ENCODE measurements at places on chromosomes 2 and 18.
A peak's percentile ranks its signal among the peaks of the same experiment; 100 is the strongest.

GRCh38 chr2:146239392-146240135 lies 1605.3 kb upstream of the ACVR2A start:
- no peak for DNase-seq

GRCh38 chr2:19775315-19775714 lies 126.5 kb downstream of the TTC32 start:
- no peak for DNase-seq

DNA sequence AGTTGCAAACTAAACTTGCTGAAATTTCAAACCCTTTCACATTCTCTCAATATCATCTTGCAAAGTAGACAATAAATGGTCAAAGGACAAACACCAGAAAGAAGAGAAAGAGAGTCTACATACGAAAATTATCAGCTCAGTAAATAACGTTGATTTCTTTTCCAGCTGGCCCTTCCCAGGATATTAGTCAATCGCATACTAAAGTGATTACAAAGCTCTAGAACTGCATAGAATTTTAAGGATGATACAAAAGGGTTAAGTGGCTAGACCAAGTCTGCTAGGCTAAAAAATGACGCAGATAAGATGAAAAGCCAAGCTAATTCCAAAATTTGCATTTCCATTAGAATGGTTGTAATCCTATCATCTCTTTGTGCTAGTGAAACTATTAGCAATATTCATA lies 405.7 kb downstream of the FBXO15 start:
- no peak for DNase-seq

DNA sequence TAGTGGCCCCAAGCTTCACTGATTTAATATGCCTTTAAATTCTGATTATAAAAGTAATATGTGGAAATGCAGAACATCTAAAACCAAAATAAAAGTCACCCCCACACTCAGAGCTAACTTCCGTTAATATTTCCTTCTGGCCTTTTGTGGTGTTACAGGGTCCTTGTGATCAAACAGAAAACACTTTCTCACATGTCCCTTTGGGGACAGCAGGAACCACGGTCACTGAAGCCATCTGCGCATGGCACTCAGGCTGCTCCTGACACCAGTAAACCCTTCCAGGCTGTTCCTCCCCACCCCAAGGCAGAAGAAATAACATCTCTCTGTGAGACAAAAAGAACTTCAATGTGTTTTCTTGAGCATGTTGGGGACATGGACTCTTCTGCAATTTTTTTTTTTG lies 25.1 kb upstream of the GPR17 start:
- no peak for DNase-seq

GRCh38 chr2:26189123-26189522 lies 16.2 kb downstream of the GAREM2 start:
- DNase-seq = no peak

DNA sequence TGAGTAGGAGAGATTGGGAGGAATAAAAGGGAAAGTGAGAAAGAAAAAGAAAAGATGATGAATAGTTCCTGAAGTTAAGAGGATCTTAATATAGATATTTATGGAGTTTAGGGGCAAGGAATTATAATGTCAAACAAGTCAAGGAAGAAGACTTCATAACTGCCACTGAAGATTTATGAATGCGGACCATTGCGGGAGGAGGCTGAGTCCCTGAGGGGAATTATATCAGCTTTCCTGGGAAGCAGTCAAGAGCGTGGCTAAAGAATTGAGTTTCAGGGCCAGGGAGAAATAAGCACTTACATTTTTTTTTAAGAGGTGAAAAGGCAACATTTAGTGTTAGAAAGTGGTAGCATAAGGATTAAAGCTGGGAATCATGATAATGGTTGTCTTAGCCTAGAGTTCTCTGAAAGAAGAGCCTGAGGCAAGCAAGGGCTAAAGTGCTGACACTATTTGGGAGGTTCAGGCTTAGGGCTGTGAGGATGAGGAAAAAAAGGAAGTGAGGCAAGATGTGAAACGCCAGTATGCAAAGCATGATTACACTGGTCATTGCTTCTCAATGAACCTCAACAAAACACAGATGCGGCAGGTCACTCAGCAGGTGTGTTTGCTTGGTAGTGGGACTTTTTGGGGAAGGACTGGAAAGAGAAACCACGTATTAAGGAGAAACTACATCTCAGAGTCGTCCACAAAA lies 217.1 kb downstream of the SLC4A3 start:
- DNase-seq = no peak

DNA sequence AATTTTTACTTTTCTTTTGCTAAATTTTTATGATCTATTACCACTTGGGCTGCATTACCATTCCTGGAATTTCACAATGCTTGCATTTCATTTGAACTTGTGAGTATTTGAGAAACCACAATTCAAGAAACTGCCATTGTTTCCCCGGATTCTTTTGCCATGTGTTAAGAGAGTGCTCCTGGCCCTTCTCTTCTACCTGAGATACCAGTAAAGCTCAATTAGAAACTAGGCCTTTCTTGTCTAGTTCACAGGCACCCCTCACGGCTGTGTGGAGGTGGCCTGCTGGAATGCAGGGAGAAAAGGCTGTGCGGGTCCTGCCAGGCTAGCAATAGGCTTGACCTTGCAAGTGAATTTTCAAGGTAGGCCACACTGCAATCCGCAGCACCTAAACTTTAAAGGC lies 40.8 kb downstream of the ZEB2 start:
- no peak for DNase-seq

DNA sequence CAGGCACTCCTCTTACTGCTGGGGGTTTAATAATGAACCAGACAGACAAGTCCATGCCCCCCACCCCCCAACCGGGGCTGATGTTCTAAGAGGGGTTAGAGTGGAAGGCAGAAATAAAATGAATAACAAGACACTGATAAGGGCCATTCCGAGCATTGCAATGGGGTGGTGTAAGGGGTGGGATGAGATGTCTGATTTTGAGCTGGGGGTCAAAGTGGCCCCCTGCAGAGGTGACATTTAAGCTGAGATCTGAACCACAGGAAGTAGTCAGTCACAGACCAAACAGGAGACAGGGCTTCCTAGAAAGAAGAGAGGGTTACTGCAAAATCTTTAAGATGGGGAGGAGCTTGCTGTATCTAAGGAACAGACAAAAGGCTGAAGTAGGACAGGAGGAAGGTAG lies 180.6 kb upstream of the SH3BP4 start:
- no peak for DNase-seq

GRCh38 chr2:85875350-85876050 lies 13.3 kb downstream of the ST3GAL5 start:
- no peak for DNase-seq

DNA sequence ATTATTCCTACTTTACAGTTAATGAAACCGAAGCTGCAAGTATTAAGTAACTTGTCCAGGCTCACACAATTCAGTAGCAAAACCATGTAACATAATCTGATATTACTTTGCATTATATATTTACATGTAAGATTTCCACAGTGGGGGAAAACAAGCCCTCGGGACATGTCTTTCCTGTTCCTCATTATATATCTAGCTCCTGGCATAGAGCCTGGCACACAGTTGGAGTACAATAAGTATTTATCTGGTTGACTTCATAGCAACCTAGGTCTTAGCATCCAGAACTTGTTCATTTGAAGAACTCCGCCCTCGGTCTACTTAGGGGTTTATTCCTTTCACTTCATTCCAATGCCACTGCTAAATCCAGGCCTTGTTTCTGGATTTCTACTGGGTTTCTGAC lies 1.6 kb upstream of the RBM45 start:
- DNase-seq = no peak

GRCh38 chr18:59627414-59627813 lies 69.8 kb downstream of the CCBE1 start:
- DNase-seq = no peak

DNA sequence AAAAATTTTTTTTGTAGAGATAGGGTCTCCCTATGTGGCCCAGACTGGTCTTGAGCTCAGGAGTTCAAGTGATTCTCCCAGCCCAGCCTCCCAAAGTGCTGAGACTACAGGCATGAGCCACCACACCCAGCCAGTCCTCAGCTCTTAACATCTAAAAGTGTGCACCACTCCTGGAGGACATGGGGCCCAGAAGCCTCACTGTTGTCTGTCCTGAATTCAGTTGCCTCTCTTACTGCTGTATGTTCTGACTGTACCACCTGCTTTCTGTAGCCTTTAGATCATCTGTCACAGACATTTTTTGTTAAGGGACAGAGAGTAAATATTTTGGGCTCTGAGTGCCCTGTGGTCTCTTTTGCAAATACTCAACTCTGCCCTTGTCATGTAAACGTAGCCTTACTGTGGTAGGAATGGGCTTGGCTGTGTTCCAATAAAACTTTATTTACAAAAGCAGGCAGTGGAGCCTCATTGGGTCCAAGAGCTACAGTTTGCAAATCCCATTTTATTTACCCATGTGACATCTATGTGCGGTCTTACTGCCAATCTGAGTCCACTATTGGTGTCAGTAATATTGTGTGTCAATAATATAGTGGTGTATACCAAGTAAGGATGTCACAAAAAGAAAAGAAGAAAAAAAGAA lies 38.1 kb downstream of the TMEM37 start:
- no peak for DNase-seq

DNA sequence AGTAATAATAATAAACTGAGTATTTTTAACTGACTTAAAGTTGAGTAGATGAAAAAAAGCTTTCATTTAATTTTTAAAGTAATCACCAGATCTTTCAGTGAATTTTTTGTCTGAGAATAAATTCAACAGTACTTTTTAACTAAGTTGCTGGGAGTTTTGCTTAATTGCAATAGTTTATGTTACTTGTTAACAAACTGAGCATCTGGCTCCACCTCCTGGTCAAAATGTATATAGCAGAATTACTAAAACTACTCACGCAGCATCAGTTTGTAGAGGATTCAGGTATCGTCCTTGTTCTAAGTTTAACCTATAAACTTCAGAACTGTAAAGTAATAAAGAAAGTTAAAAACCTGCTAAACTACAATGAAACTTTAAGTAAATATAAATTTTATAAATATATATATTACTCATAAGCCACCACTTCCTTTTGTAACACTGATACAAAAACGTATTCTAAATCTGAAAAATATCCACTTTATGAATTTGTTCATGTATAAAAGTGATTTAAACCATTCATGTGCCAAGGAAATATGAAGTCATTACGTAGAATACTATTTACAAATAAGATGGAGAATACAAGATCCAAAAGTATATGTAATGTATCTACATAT lies 21.3 kb downstream of the NOL10 start:
- peak; percentile 31 for DNase-seq

DNA sequence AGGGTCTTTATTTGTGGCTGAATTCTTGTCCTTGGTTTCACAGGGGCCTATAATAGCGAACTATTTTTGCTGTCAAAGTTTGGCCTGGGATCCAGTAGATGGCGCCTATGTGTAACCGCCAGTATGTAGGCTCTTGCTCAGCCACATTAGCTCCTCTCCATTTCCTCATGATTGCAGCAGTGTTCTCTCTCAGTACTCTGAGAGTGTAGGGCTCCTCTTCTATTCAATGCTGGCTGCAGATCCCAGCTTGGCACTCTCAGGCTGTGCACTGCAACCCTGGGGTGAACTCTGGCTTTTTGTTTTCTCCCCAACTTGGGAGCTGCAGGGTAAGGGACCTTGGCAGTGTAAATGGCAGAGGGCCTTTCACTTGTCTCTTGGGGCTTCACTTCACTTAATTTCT lies 344.6 kb upstream of the CHAC2 start:
- DNase-seq = peak; percentile 33

DNA sequence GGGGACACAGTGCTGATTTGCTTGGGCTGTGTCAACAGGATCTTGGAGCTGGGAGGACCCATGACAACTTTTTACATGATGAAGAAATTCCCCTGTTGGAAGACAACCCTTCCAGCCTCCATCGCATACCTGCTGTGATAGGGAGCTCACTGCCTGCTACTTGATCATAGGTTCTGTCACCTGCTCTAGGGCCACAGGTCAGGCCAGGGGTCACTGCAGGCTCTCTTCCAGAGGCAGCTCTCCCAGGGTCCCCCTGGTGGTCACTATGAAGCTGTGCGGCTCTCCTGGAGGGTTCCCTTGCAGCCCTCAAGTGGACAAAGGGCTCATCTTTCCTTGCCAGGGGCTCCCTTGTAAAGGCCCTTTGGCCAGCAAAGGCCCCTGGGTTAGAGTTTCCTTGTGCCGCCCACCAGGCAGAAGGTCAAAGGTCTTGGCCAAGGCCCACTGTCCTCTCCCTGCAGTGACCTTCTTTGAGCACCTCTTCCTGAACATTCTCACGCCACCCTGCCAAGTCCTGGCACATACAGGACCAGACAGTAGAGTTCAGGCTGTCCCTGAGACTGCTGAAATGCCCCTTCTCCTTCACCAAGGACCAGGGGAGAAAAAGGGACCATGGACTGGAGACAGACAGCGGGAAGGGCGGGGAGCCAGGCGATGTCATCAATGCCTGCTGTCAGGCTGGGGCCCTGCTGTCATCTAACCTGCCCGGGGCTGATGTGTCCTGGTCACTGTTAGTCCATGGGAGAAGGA lies 345.1 kb downstream of the DYSF start:
- DNase-seq = no peak

DNA sequence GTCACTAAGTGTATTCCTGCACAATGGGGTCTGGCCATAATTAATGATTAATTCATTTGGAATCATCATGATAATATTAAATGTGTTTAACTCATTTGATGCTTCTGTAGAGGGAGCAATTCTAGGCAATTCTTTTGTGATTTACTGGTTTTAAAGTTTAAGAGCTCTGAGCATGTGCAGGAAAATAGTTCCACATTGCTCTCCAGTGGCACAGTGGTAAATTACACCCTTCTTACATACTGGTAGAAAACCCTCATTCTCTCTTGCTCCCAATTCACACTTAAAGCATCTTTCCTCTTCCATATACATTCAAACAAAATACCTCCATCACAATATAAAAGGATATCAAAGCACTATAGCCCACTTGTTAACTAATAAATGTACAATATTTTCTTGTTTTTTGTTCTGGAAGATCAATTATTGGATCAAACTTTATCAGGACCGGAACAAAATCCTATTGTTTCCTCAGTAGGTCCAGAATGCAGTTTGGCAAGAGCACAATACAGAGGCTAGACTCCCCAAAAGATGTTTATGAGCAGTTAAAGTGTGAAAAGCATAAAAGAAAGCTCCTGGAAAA lies 844.3 kb downstream of the MBD2 start:
- DNase-seq = no peak

DNA sequence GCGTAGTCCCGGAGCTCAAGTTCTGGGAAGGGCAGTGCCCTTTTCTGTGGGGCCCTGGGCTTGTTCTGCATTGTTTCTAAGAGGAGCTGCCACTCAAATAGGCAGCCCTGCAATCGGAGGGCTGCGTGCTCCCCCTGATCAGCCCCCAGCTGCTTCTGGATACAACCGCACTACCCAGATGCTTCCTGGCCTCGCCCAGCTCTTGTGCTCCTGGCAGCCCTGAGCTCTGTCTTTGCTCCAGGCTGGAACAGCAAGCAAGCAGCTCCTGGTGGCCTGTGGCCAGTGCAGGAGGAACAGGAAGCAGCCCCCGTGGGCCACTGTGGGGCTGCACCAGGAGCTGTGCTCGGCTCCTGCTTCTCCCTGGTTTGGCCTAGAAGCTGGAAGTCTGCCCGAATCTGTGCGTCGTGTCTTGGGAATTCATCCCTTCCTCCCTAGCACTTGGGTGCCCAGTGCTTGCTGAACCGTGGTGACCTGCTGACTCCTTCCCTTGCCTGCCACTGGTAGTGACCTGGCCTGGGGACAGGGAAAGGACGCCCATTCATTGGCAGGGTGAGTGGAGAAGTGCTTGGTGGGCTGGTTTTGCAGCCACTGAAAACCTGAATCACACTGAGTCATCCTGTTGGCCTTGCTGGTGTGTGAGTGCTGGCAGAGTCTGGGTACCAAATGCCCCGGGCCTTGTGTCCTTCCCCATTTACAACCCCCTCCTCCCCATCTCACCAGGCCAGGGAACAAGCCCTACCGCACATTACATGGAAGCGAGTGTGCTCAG lies 27.3 kb upstream of the NTSR2 start:
- peak; percentile 89 for DNase-seq

Measured in GF-D8 (cell line).